ENCODE measurements at places on chromosomes 4 and X. TPM values are rescaled to one million over a fixed set of nuclear protein-coding genes. Genes with fewer than 3 reads are reported as not detected.

Gene CT45A3
- not detected for polyA plus RNA-seq

Gene SH3RF1
- 30.1 TPM for polyA plus RNA-seq

Gene DUX4
- 0.06 TPM for polyA plus RNA-seq

Gene USP26
- polyA plus RNA-seq, result not detected

Gene NDST3
- polyA plus RNA-seq, result 0.85 TPM

Gene HELT
- not detected for polyA plus RNA-seq

Gene PCDH7
- 9.3 TPM for polyA plus RNA-seq

Gene ERAS
- polyA plus RNA-seq, result 0.27 TPM

Data from large intestine (tissue), 12 donors.